ENCODE measurements at places on chromosomes 16 and 17. TPM values are rescaled to one million over a fixed set of nuclear protein-coding genes. Genes with fewer than 3 reads are reported as not detected.

HBA2 gene
- 23.4 TPM for total RNA-seq

OR1E1 gene
- not detected for total RNA-seq

KRT12 gene
- total RNA-seq, result not detected

MMP2 gene
- total RNA-seq, result 76.0 TPM

TLCD3B gene
- total RNA-seq, result not detected

RAB11FIP4 gene
- total RNA-seq, result 37.2 TPM

UNK gene
- 59.7 TPM for total RNA-seq

CCDC78 gene
- not detected for total RNA-seq

METTL26 gene
- 76.8 TPM for total RNA-seq

CACNA1H gene
- total RNA-seq, result 7.3 TPM

HID1 gene
- 164 TPM for total RNA-seq

MT1G gene
- 95.2 TPM for total RNA-seq

MEFV gene
- total RNA-seq, result 0.99 TPM

P2RX5 gene
- total RNA-seq, result 0.52 TPM

RAB37 gene
- 0.78 TPM for total RNA-seq

PRSS36 gene
- 0.52 TPM for total RNA-seq

SCIMP gene
- total RNA-seq, result 2.1 TPM

QPRT gene
- 30.3 TPM for total RNA-seq

SLC35G3 gene
- total RNA-seq, result not detected

CUEDC1 gene
- total RNA-seq, result 48.1 TPM

C1QTNF1 gene
- 50.1 TPM for total RNA-seq

CHD9NB gene
- total RNA-seq, result 3.1 TPM

HEATR3 gene
- 25.7 TPM for total RNA-seq

IGF2BP1 gene
- not detected for total RNA-seq

AOC2 gene
- total RNA-seq, result 1.0 TPM

ITGAD gene
- total RNA-seq, result not detected

NPIPB6 gene
- not detected for total RNA-seq

REXO5 gene
- total RNA-seq, result 2.3 TPM

CCL2 gene
- 49.8 TPM for total RNA-seq

PTX4 gene
- not detected for total RNA-seq

TMEM95 gene
- not detected for total RNA-seq

KCNH4 gene
- total RNA-seq, result not detected

TOP2A gene
- 0.33 TPM for total RNA-seq

KRTAP9-8 gene
- not detected for total RNA-seq

CCL4 gene
- not detected for total RNA-seq

STAT5A gene
- total RNA-seq, result 52.1 TPM

MYO19 gene
- 78.1 TPM for total RNA-seq

KRTAP4-3 gene
- total RNA-seq, result not detected

CFAP119 gene
- 28.0 TPM for total RNA-seq

GAST gene
- not detected for total RNA-seq

CDK3 gene
- 3.4 TPM for total RNA-seq

Measured in body of pancreas (tissue), 4 donors.